ENCODE measurements at places on chromosomes 5 and 9.
A peak's percentile ranks its signal among the peaks of the same experiment; 100 is the strongest.

DNA sequence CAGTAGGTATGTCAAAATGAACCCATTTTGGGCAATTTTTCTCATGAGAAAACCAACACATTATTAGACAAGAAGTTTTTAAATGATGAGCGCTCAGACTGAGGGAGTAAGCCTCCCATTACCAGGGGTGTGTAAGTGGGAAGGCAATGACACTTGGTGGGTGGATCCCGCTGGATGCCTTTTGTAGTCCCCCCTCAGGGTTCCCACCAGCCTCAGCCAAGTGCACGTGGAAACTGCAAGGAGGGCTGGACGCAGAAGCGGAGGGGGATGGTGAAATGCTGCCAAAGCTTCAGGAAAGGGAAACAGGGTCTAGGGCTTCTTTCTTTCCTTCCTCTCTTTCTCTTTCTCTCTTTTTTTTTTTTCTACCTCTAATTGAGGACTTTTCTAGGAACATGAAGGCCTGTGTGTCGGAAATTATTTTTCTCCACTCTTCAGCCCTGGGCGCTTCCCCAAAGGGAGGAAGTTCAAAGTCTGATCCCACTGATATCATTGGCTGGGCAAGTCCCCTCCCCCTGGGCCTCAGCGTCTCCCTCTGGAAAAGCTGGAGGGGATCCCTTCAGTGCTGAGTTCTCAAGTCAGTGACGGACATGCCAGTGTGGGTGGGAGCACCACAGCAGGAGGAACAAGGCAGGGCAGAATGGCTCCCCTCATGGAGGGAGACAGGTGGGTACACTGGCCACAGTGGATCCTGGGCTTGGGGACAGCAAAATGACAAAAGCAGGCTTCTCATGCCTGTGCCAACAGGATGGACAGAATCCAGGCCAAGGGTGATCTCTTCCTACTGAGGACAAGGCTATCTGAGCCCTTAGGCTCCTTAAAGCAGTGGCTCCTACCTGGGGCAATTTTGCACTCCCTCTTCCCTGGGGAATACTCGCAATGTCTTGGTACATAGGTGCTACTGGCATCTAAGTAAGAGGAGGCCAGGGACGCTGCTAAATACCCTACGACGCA is 23.9 kb upstream of the SLC25A51 start:
- no peak for DNase-seq

GRCh38 chr9:27462434-27462833 is 61.7 kb upstream of the IFNK start:
- DNase-seq, result no peak

DNA sequence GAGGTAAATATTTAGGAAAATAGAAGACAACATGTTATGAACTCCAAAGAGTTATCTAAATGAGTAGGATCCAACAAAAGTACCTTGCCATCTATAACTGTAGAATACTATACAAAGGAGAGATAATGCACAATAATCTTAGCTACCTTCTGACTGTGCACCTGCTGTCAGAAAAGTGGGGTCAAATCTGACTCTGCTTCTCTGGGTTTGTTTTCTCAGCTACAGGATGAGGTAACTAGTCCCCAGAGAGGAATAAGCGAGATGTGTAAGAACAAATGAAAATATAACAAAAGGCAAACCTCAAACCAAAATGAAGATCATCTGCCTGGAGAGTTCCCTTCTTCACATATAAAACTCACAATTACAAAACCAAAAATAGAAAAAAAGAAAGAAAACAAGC is 204.8 kb downstream of the DCP2 start:
- no peak for DNase-seq

DNA sequence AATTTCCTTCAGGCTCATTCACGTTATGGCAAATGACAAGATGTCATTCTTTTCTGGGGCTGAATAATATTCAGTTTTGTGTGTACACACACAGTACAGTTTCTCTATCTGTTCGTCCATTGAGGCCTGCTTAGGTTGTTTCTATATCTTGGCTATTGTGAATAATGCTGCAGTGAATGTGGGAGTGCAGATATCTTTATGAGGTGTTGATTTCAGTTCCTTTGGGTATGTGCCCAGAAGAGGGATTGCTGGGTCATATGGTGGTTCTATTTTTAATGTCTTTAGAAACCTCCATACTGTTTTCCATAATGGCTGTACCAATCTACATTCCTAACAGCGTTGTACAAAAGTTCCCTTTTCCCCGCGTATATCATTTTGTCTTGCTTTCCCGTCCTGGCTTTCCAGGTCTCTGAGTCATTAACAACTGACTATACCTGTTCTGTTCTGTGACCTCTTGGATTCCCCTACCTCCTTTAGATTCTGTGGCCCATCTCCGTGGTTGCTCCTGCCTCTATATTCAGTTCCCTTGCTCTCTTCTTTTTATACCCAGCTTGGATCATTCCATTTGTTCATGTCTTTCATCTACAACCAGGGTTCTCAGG is 6.8 kb downstream of the SNX30 start:
- DNase-seq, result no peak

GRCh38 chr5:115458416-115458815 is 86.2 kb downstream of the FEM1C start:
- no peak for DNase-seq

DNA sequence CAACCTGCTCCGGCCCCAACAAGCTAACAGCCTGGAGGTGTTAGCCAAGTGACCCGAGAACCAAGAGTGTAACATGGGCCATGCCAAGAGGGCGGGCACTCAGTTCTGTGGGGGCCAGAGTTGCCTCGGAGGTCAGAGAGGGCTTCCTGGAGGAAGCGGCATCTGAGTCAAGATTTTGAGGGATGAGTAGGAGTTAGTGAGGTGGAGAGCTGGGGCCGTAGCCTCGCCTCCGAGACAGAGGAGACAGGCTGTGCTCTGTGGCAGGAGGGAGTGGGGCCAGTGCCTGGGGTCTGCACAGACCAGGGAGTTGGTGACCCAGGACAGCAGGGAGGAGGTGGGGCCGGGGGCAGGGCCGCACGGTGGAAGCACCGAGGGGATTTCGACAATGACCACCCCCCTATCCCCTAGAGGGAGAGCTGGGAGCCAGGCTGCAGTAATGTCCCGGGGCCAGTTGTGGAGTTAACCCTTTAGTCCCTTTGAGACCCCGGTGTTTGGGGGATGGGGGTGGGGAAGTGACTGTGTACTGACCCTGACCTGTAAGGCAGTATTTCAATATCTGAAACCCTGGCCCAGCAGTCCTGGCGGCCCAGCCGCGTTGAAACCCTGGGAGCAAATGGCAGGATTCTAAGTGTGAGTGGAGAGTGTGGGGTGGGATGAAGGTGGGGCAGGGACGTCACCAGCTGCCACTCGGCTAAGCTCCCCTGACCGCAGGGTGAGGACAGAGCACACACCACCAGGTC is 148.7 kb upstream of the COL5A1 start:
- no peak for DNase-seq

GRCh38 chr9:87850391-87850790 is 32.3 kb upstream of the SPATA31E1 start:
- no peak for DNase-seq

DNA sequence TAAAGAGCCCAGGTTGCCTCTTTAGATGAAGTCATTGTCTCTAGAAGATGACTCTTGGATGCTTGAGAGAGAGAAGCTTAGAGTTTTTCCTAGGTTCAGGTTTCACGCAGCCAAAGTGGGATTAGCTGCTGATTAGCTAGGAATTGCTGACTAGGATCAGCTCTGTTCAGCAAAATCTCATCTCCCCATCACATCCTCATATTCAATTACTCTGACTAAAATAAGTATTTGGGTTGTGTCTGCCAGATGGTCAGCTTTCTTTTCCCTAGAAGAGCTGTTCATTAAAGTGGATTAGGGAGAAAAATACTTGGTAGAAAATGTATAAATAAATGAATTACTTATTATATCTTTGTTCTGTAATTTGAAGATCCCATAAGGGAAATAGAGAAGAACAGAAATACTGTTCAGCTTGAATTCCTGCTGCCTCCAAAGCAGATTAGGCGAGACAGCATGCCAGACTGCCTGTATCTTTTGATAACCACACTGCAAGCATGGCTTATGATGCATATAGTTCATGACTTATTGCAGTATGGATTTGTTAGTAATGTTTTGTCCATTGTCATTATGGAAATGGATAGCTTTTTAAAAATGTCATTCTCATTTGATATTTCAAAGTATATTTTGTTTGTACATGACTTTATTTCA is 184.8 kb upstream of the CD180 start:
- no peak for DNase-seq

- no peak for DNase-seq
These were observed 53.6 kb downstream of the PDCD1LG2 start for GRCh38 chr9:5563886-5564285.

DNA sequence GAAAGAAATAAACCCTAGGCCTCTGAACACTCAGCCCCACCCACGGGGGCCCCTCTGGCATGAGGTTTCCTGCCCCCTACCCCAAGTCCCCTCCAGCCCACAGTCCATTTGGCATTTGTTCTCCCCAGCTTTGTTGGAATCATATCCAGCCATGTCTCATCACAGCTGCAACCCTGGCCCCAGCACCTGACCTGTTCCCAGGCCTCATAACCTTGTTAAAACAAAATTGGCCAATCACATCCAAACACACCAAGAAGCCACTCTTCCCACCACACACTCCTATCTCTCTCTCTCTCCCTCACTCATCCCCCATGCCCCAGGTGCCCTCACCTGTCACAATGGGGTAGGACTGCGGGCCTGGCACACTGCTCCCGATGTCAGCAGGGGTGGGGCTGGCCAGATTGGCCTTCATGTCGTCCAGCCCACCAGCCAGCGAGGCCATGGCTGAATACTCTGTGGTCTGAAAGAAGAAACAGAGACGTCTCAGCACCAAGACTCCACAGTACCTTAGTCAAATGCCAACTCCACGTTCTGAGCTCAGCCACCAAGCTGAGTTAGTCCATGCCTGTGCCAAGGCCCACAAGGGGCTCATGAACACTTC is 110.9 kb downstream of the PAX5 start:
- no peak for DNase-seq

DNA sequence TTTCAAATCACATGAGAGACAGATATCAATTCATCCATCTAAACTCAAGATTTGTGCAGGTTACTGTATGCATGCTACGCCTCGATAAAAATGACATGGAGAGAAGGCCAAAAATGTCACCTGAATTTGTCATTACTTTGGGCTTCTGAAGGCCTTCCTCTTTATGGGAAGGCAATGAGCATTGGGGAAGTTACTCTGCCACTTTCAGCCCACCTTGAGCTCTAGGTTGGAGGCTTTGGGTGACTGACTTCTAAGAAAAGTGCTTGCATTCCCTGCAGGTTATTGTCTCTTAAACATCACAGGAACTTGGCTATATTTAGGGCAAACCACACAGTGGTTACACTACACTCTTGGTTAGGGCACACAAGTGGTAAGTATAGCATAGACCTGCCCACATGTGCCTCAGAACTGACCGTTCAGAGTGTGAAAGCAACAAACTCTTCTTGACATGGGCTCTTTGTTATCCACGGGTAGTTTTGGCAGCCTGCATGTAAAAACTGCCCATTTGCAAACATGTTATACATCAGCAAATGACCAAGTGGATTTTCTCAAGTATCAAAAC is 169.5 kb downstream of the ZNF608 start:
- no peak for DNase-seq

DNA sequence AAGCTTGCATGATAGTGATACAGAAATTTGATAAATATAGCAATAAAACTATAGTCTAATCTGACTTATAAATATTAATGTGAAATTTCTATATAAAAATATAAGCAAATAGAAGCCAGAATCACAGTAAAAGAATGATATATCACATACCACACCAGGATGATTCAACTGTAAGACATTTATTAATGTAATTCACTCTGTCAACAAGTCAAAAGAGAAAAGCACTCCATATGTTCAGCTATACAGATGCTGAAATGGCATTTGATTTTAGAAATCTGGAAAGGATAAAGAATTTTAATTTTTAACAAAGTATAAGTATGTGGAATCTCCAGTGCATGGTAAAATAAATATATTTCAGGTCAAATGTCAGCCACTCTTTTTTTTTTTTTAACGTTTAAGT is 372.4 kb downstream of the KCNN2 start:
- DNase-seq, result no peak

DNA sequence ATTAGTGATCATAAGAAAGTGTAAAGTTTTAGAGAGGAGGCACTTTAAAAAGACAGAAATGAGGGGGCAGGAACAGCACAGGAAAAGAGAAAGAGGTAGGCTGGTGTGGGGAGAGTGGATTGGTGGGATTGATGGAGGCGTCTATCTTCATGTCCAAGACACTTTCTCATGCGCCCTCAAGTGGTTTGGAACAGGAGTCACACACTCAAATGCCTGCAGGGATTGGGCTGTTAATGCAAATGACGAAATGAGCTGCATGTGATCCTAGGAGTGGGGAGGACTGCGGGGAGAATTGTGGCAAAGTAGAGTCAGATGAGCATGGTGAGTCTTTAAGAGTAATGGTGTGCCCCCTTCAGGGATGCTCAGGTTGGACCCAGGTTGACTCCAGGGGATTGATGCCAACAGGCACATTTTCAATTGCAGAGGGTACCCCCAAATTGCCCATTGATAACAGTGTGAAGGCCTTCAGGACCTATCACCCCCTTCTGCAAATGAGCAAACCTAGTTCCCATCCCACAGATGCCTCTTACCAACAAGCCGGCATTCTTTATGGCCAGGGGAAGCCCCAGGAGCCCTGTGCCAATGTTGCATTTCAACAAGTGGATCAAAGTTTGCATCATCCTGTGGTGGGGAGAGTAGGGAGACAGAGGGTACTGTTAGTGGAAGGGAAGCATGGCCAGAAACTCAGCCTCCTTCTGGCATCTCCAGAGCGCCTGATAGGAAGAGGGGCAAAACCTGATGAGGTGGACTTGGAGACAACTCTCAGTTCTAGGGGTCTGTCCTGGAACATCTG is 5.3 kb downstream of the SLC36A3 start:
- DNase-seq, result peak; percentile 4

GRCh38 chr5:122607818-122608217 is 167.1 kb upstream of the SNX2 start:
- no peak for DNase-seq

DNA sequence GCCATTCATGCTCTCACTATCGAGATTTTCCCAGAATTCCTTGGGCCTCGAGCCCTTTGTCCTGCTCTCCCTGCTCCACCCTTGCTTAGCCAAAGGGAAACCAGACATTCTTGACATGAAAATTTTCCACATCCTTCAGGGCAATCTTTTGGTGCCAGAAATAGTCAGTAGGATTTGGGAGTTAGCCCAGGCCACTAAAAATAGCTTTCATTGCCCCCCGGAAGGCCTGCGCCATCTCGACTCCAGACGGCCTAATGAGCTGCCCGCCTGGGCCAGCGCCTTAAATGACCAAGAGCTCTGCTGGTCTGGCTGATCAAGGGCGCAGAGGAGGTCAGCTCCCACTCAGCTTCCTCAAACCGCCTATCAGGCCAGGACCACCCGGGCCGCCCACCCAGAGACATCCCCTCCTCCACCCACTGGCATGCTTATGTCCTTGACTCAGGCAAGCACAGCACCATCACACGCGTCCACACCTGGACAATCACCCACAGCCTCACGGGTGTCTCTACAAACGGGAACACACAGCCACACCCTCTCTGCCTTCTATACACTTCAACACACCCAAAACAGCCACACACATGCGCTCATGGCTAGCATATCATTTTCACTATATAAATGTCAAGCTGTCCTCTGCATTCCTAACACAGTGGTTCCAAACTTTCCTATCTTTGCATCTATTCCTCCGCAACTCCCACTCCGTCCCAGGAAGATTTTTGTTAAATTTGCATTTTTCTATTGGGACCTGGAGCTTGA is 20.9 kb downstream of the DUSP1 start:
- no peak for DNase-seq
